ENCODE measurements at places on chromosomes 11 and 22.
A peak's percentile ranks its signal among the peaks of the same experiment; 100 is the strongest.

DNA sequence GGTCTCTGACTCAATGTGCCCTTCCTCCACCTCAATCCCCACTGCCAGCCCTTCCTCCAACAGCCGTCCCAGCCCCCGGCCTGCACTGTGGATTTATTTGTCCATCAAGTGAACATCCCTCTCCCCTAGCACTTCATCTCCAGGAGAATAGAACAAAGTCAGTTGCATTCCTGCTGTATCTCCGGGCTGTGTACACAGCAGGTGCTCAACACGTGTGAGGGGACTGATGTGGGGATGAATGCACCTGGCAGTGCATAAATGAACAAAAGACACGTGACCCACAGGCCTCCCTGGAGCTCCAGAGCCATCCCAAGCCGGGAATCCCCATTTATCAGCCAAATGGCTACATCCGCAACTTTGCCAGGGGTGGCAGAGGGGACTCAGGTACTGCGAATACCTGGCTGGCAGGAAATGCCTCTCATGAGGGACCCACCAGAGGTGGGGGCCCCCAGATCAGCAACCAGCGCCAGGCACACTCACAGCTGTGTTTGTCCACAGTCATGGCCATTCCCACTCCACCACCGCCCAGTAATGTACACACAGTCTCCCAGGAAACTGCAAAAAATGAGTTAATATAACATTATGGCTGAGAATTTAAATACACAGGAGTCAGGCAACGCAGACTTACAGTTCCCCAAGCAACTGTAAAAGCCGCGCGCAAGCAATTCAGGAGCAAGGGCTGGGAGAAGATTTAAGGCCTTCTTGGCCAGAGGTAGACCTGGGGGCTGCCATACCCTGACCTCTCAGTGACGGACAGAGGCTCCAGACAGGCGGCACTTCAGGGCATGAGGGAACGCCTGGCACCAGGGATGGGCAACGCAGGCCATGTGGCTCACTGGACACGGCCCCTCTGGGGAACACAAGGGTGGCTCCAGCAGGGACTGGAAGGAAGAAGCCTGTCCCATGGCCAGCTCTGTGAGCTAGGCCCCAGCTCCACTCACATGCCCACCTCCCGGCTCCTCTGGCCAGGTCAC lies 50.3 kb upstream of the TCF20 start:
- DNase-seq, result no peak

- DNase-seq, result no peak
These were observed 697 bp downstream of the LGALS1 start for GRCh38 chr22:37675930-37676735.

GRCh38 chr22:36463783-36464184 lies 17.7 kb downstream of the TXN2 start:
- no peak for DNase-seq

GRCh38 chr11:64334764-64335735 lies 5.0 kb upstream of the CCDC88B start:
- DNase-seq, result peak; percentile 95

DNA sequence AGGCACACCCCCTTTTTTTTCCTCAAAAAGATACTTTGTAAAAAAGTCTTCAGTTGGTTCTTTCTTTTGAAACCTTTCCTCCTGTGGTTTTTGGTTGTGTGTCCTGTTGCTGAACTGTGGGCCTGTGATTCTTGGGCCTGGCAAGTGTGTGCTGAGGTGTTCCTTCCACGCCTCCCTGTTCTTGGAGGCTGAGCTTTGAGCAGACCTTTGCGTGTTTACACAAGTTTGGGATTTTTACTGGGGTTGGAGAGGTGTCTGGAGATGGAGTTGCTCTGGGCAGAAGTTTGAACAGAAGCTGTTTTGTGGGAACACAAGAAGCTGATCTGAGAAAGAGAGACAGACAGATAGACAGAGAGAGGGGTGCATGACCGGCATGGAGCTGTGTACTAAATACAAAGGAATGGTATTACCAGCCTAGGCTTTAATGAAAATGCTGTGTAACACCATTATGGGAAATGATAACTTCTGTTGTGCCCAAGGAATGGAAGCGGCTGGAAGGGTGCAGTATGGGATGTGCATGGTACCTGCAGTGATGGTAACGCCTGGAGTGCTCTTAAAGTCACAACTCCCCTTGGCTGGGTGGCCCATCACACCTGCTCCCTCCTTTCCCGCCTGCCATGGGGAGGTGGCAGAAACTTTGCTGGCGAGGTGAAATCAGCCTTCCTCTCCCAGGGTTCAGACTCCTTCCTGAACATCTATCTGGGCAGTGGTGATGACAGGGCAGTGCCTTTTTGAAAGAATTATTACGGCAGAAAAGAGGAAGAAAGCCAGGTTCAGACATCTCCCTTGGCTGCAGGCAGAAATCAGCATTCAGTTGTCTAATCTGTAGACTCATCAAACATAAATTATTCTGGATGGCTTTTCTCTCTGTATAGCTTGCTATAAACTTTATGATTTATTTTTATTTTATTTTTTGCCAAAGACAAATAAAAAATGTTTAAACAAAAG lies 70.4 kb downstream of the LDLRAD3 start:
- no peak for DNase-seq

- no peak for DNase-seq
These were observed 28.9 kb downstream of the CLMP start for GRCh38 chr11:123166071-123166559.

- no peak for DNase-seq
These were observed 38.0 kb upstream of the PDE2A start for GRCh38 chr11:72712168-72712751.

DNA sequence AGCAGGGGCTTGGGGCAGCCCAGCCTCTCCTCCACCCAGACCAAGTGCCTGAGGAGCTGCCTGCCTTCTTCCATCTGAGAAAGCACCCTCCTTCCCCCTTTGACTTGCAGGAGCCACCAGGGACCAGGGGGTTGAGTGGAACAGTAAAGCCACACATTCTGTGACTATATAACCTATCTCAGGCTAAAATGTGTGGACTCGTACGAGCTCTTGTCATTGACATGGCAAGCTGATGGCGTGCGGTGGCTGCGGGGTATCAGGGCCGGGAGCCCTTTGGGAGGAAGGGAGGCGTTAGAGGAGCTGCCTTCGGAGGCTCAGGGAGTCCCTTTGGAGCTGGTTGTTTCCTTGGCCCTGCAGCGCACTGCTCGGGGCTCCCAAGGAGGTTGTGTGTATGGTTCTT lies 84.5 kb downstream of the CEP164 start:
- DNase-seq, result no peak

GRCh38 chr11:128488471-128488870 lies 98.9 kb downstream of the ETS1 start:
- DNase-seq, result no peak

DNA sequence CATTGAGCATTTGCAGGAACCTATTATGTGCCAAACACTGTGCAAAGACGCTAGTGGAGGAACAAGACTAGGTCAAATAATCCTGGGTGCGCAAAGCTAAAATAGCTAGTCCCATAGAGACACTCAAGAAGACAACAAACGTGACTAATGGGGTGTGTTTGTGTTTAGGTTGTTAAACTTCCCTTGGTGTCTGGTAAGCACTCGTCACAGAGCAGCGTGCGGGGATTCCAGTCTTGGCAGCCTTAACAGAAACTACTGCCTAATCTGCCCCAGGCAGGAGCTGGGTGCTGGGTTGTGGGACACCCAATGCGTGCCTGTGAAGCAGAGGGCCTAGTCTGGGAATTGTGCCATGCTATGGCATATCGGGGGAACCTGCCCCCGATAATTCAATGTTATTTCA lies 10.8 kb upstream of the CALCB start:
- no peak for DNase-seq

DNA sequence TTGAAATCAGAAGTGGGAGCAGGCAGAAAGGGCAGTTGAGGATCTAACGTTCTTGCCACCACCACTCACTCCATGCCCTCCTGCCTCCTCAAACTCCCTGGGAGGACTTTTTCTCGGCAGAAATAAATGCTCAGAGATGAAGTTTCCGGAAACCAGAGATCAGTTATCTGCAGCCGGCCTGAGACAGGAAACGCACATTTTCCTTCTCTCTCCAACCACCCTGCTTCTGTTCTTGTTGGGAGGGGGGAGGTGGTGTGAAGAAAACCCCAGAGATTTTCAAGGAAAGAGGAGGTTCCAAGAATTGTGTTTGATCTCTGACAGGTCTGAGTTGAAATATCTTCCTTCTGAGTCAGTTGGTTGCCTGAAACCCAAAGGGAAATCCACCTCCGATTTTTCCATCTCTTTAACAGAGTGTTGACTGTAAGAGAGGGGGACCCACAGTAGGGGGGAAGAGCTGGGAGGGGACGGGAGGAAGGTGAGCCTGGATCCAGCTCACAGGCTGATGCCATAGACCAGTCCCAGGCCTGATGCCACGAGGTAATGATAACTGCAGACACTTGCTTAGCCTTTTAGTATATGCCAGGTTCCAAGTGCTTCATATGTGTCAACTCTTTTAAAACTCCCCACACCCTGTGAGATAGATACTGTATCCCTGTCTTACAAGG lies 100.8 kb downstream of the TRAF6 start:
- no peak for DNase-seq

DNA sequence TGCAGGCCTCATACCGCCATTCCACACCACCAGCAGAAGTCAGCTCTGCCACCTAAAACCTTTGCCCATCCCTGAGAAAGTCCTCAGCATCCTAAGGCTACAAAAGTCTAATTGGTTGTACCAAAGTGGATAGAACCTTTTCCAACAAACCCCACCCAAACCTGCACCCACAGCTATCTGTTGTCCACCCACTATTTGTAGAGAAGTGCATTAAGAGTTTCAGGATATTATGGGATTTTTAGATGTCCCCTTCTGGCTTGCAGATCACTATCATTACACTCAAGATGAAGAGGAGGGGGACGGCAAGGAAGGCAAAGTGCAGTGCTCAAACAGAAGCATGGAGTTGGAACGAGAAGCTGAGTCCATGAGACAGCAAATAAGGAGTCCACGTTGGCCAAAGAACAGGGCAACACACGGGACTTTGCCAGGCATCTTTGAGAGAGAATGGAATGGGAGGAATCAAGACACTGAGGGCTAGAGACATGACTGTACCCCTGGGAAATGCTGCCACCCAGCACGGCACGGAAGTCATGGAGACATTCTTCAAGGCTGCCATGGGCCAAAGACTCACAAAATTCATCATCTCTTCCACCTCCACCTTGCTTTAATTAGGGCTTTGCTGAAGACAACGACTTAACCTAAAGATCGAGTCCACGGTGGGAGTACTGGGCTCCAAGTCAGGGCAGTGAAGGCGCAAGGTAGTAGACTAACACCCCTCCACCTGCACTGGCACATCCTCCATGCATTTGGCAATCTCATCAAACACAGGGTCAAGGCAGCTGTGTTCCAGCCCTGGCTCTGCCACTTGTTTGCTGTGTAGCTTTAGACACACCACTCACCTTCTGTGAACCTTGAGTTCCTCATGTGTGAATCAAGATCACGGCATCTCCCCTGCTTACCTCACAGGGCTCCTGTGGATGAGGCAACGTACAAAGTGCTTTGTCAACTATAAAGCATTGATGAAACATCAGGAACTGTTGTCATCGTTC lies 112.9 kb upstream of the TMEM45B start:
- no peak for DNase-seq

- DNase-seq, result no peak
These were observed 65.8 kb upstream of the MYOD1 start for GRCh38 chr11:17653611-17654010.

- no peak for DNase-seq
These were observed 10.8 kb downstream of the FAM227A start for GRCh38 chr22:38645430-38645829.

DNA sequence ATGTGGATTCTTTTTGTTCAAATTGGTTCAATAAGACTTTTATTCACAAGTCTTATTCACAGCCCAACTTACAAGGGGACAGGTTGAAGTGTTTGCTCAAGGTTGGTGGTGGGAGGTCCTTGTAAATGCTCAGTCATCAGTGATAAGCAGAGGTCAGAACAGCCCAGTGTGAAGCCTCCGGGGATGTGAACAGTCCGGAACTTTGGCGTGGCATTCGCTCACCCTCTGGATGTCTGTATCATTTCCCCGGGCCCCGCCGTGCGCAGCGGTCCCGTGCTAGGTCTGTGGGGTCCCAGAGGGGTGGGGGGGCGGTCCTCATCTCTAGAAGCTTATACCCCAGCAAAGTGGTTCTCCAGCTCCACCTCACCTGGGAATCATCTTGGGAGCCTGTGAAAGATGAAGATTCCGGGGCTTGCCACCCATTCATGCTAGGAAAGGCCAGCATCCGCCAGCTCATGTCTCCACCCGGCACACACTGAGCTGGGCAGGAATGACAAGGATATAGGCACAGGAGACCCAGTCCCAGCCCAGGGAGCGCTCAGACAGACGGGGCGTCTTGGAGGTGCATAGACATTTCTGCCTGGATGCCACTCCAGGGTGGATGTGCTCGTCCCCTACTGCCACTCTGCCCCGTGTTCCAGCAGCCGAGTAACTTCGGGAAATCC lies 327.5 kb downstream of the TBC1D22A start:
- DNase-seq, result no peak

GRCh38 chr11:122661182-122661945 lies 5.8 kb downstream of the UBASH3B start:
- DNase-seq, result no peak

GRCh38 chr11:44530413-44531115 lies 34.9 kb upstream of the CD82 start:
- no peak for DNase-seq

DNA sequence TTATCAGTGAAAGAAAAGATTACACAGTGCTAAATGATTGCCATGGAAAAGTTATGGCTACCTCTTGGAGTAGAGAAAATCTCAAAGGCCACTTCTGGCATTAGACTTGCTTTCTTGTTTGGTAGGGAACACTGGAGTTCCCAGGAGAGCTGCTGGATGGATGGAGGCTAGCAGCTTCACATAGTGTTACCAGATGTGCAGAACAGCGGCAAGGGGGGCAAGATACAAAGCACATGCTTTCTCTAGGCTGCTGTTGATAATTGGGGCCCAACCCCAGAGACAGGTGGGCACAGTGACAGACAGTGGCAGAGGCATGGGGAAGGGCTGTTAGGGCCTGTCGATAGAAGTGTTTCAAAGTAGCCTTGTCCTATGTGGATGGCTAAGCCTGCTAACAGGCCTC lies 94.9 kb downstream of the DBX1 start:
- no peak for DNase-seq

DNA sequence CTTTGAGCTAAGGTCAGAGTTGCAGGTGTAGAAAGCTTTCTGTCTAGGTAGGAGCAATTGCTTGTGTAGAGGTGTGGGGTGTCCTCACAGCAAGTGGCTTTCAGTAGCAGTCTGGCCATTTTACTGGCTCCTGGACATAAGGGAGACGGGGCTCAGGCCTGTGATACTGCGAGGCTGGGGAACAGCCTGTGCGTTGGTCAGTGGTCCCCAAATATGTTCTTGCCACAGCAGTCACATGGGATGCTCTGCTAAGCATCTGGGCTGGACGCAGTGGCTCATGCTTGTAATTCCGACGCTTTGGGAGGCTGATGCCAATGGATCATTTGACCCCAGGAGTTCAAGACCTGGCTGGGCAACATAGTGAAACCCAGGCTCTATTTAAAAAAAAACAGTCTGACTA lies 1.9 kb downstream of the MCM5 start:
- DNase-seq, result no peak

DNA sequence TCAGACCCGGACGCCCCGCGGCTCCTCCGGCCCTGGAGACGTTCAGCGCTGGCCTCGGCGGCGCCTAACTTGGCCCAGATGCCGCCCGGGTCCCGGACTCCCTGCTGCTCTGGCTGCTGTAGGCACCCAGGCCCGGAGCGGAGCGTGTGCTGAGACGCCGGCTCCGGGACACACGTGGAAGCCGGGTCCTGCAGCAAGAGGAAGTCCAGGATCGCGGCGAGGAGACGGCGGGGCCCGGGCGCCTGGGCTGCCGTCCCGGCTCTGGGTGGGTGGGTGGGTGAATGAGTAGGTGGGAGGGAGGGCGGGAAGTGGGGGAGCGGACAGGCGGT lies 223 bp downstream of the WT1 start:
- no peak for DNase-seq

GRCh38 chr22:49670456-49671330 lies 157.0 kb downstream of the BRD1 start:
- DNase-seq, result no peak

GRCh38 chr11:122023614-122024250 lies 92.3 kb downstream of the BLID start:
- no peak for DNase-seq

Data from NCI-H1694 treated with DMSO at 0.1 percent for 48 hours (cell line).